GM03348 (cell line): ENCODE measurements at places on chromosomes 2 and 18.

- no peak for DNase-seq
Measured at GRCh38 chr2:38613849-38614213, 11.1 kb upstream of the HNRNPLL start.

GRCh38 chr2:46886268-46887027 lies 29.2 kb downstream of the MCFD2 start:
- no peak for DNase-seq

GRCh38 chr2:105042189-105042588 lies 4.3 kb downstream of the MRPS9 start:
- DNase-seq = no peak

DNA sequence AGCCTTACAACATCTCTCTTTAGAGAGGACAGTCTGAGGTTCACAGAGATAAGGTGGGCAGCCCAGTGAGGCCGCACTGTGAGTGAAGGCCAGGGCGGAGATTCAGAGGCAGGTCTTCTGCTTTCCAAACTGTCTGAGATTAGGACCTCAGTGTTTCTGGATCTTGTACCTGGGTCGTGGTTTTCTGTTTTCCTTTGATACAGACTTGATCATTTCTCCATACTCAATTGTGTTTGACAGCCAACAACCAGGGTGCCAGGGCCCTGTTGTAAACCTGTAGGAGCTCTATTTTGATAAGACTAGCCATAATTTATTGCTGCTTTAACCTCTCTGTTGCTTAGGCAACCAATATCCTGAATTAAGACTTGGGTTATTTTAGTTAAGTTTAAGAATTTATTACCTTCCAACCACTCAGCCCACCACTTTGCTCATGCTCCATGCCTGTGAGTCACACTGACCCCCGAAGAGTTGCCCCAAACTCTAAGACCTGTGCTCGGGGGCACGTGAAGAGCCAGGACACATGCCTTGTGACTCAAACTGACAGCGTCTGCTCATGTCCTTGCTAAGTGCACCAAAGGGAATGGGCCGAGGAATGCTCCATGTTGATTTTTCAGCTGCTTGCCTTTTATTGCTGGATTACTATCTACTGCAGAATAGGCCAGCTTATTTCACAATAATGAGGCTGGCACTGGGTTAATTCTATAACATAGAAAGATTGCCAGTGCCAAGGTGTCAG lies 248.6 kb downstream of the BCL2 start:
- DNase-seq = no peak

GRCh38 chr18:27239669-27240068 lies 54.6 kb upstream of the CHST9 start:
- DNase-seq = no peak

GRCh38 chr2:158501301-158501700 lies 44.5 kb downstream of the PKP4 start:
- no peak for DNase-seq

DNA sequence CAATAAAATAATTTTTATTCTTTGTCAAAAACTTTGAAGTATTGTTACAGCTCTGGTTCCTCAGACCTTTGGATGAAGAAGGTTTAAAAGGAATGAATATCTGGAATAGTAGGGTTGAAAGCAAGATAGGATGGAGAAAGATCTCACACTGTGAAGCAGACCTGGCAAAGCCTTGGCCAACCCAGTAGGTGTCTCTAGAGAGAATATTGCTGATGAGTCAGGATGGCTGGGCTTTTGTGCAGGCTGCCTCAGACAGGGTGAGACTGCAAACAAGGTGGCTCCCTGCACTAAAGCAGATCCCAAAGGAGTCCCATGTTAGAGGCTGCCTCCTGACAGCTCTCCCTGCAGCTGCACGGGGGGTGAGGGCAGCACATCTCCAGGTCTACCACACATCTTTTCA lies 226.0 kb upstream of the ITGA4 start:
- no peak for DNase-seq

DNA sequence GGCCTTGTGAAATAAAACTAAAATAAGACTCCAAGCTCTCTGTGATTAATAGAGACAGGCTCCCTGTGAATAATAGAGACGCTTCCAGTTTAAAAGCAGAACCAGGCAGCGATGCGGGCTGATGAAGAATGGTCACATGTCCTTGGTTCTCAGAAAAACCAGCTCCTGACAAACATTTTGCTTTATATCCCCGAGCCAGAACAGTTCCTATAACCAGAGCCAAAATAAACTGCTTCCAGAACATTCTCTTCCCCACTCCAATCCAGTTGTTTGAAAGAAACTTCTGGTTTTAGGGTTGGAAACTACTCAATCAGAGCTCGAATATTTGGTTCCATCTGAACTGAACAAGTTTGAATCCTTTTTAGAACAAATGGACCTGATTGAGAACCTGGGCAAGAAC lies 213.7 kb downstream of the TSN start:
- peak; percentile 29 for DNase-seq

- DNase-seq = peak; percentile 19
Measured at GRCh38 chr2:66866331-66867062, 431.6 kb downstream of the MEIS1 start.

DNA sequence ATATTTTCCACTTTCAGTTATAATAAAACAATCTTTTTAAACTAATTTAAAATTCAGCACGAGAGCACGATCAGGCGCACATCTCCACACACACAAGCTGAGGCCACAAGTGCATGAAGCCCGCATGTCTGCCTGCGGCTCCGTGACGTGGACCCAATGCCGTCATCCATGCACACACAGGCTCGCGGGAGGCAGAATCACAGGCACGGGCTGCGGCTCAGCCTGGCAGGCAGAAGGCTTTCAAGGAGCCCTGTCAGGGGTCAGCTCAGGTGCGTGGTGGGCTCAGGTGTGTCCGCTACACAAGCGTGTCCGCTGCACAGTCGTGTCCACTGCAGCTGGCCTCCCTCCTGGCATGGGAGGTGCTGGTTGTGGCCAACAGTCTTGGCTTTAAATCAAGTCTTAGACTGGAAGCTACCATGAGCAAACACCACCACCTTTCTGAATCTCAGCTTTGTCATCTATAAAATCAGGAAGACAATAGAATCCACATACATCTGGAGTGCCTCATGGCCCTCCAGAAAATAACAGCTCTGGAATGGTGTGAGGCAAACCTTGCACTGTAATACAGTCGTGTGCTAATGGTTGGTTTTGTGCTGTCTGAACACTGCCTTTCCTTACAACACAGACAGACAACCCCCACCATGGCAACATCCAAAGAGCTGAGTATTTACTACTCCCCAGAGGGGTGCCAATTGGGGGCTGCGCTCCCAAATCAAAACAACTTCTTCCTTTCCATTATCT lies 210.1 kb downstream of the NDUFA10 start:
- no peak for DNase-seq

DNA sequence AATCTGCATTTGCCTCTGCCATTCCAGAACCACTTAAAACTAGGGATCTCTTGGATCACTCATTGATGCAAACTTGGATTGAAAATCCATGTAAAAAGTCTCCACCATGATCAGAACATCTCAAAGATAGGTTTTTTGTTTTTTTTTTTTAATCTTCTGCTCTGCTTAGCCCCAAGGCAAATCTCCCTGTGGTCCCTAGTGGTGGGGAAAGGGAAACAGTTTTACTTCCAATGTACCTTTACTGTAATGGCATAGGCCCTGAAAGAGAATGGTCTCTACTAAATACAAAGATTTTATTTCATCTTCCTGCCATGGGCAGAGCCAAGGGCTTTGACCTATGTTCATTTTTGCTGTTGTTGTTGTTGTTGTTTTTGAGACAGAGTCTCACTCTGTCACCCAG lies 78.4 kb downstream of the KANSL1L start:
- no peak for DNase-seq

DNA sequence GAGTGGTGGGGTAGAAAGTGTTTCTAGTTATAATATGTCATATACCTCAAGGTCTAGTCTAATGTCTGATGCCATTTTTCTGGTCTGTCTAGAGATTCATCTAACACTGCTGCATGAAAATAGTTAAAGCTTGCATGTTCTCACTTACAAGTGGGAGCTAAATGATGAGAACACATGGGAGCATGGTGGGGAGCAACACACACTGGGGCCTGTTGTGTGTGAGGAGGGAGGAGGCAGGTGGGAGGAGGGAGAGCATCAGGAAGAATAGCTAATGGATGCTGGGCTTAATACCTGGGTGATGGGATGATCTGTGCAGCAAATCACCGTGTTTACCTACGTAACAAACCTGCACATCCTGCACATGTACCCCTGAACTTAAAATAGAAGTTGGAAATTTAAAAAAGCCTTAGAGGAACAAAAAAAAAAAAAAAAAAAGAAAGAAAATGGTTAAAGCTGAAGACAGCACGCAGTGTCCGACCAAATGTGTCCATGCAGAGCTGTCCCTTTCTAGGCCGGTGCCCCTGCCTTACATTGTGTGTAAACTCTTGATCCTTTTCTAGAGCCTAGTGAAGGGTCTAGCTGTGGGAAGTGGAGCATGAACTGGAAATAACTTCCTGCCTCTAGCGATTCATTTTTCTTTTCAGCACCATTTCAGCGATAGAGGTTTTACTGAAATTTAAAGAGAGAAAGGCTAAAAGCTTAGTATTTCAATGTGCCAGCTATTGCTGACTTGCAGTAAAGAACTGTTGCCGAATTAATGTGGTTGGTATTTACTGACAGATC lies 94.0 kb downstream of the FMNL2 start:
- no peak for DNase-seq

DNA sequence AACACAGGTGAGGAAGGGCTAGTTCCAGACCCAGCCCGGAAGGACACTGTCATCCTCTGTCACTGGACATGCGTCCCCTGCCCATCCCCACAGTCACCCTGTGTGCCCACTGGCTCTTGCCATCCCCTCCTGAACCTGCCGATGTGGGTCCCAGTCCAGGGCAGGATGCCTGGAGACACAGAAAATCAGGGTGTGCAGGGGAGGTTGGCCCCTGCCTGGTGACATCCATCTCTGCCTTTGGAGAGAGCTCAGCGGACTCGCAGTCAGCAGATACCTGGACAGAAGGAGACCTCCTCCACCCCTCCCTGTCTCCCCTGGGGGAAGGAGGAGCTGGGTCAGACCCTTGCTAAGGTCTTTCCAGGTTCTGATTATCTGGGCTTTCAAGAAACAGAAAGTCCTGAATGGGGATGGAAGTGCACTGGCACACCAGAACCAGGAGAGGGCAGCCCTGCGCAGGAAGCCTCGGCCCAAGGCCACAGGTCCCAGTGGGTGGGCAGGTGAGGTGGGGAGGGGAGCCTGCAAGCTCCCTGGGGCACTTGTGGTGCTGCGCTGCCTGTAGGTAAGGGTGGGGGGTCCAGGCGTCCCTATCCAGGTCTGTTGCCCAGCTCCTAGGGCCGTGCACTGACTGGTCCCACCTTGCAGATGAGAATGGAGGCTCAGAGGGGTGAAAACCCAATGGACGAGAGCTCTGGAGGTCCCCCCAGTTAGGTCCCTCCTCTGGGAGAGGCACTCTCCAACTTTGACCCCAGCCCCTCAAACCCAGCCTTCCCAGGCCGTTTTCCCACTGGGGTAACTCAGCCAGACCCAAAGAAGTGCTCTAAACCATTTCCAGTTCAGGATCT lies 9.7 kb upstream of the OTOS start:
- DNase-seq = peak; percentile 87

DNA sequence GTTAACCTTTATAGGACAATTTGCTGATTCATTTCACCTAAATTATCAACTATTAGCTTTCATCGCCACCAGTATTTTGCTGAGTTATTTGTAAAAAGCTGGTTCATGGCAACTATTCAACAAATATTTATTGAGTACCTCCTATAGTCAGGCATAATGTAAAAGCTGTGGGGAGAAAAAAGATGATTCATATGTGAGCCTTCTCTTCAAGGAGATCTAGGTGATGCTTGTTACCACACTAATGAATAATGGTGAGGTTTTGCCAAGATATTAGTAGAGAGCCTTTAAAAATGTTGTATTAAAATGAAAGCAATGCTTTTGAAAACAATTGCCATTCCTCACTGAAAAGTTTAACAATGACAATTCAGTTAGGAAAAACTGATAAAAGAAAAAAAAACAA lies 187.8 kb downstream of the ANKRD44 start:
- no peak for DNase-seq

DNA sequence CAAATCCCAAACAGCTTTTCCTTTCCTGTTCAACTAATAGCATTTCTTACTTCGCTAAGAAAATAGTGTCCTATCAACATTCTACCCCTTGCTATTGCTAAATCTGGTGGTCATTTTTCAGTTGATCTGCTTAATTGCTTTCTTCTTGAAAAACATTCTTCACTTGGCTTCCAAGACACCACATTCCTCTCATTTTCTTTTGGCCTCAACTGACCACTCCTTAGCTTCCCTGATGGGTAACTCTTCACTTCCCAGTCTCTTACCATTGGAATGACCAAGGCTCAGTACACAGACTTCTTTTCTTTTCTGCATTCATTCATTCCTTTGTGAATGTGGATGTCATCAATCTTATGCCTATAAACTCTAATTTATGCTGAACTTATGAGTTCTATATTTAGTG lies 230.8 kb upstream of the CDH2 start:
- peak; percentile 71 for DNase-seq
